Putamen (tissue), 1 donor: ENCODE measurements at places on chromosomes 12 and 14.

- peak; percentile 73 for DNase-seq
Observed at GRCh38 chr14:23361320-23361719, 3.7 kb downstream of the EFS start.

- DNase-seq: no peak
Observed at GRCh38 chr14:71712478-71712877, 219.8 kb upstream of the RGS6 start.

DNA sequence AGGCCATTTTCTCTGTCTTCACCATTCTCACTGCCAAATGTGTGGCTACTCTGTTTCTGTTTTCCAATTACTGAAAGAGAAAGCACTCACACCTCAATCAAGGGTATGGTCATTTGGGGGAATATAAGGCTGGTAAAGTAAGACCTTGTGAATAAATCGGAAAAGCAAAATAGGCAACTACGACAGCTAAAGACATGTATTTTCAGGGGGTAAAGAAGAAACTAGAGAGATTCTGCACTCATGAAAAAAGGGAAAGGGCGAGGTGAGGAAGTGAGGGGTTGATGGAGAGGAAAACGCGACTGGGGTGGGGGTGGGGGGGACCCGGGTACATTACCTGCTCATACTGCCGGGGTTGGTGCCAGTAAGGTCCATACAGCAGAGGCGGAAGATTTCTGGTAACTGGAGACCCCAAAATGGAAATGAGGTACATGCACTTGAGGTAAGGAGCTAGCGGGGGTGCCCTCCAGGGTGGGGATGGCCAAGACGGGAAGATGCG lies 19.3 kb downstream of the CHD8 start:
- DNase-seq: no peak

DNA sequence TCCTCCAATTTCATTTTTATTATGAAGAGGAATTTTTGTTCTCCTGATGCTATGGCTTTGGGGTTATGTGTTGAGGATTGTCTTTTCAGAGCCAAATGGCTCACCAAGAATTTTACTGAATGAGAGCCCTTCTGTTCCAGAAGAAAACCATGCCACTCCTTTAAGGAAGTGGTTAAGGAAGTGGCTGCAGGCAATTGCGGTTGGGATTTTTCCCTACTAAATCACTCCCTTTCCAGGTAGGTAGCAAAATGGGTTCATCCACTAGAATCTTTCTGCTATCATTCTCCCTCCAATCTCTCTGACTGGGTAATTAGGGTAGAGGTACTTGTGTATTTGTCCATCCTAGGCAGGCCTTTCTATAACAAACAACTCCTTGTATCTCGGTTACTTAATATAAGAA lies 163.1 kb downstream of the TTC8 start:
- no peak for DNase-seq

- no peak for DNase-seq
Observed at GRCh38 chr12:111283521-111283920, 85.4 kb downstream of the PHETA1 start.

DNA sequence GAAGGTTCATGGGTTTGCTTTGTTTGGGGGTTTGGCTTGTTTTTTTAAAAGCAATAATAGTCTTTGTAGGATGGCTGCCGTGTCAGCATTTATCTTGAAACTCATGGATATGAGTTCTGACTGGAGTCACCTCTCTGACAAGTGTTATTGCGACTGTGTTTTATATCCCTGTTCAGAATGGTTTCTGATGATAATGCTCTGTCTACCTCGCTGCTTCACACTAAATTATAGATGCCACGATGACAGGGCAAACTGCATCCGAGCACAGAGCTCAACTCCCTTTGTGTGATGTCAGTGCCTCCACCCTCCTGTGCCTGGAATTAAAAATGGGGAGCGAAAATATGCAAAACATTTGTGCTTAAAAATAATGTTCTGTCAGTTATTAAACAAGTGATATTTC lies 250.8 kb downstream of the EGLN3 start:
- DNase-seq: no peak

GRCh38 chr12:32322354-32322753 lies 77.0 kb upstream of the FGD4 start:
- DNase-seq: no peak

DNA sequence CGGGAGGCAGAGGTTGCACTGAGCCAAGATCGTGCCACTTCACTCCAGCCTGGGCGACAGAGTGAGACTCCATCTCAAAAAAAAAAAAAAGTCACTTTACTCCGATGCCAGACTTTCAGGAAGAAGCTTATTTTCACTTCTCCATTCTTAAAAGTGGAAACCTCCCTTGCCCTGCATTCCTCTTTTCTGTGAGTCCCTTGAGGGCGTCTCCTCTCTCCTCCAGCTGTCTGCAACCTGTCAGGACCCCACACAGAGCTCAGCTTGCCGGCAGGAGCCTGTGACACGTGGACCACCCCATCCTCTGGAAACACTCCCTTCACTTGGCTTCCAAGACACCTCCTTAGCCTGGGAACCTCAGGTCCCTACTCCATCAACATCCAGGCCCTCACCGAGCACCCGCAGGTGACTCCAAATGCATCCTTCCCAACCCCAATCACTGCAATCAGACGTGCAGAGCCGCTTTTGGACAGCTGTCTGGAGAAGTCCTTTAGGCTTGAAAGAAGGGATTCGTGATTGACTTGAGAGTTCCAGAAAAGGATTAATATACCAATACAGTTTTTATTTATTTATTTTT lies 34.3 kb downstream of the SLC15A4 start:
- no peak for DNase-seq

GRCh38 chr14:68619790-68620574 lies 172.9 kb downstream of the ZFP36L1 start:
- no peak for DNase-seq

- no peak for DNase-seq
Observed at GRCh38 chr12:94269316-94269999, 121.1 kb downstream of the PLXNC1 start.

- no peak for DNase-seq
Observed at GRCh38 chr12:126967152-126967551, 1299.8 kb upstream of the TMEM132C start.

- peak; percentile 83 for DNase-seq
Observed at GRCh38 chr12:12983420-12984035, 16.5 kb downstream of the HEBP1 start.
